Activated T-cell treated with anti-CD3 and anti-CD28 coated beads, Interleukin-2, amount 50 U/mL, for 72 hours (primary cell): ENCODE measurements at places on chromosomes 3 and 15. TPM values are rescaled to one million over a fixed set of nuclear protein-coding genes. Genes with fewer than 3 reads are reported as not detected.
A peak's percentile ranks its signal among the peaks of the same experiment; 100 is the strongest.

- no peak for DNase-seq
Measured at GRCh38 chr3:54649551-54649950, 278.3 kb downstream of the LRTM1 start.

DNA sequence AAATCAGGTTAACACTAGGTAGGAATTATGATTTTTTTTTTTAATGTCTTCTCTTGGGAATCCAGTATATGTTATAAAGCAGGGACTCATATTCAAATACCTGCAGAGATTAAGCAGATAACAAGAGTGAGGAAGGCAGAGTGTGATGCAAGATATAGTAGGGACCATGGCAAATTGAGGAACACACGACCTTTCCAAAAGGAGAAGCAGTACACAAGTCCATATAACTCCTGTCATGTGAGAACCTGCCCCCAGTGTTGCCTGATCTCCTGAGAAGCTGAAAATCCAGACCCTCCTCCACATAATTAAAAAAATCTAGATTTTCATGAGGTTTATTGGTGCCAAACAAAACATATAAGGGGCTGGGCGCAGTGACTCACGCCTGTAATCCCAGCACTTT lies 3.6 kb downstream of the RFC4 start:
- no peak for DNase-seq

GRCh38 chr15:98018761-98019351 lies 58.4 kb downstream of the ARRDC4 start:
- DNase-seq: no peak

GRCh38 chr3:24498391-24498790 lies 3.7 kb upstream of the THRB start:
- DNase-seq: peak; percentile 36

DNA sequence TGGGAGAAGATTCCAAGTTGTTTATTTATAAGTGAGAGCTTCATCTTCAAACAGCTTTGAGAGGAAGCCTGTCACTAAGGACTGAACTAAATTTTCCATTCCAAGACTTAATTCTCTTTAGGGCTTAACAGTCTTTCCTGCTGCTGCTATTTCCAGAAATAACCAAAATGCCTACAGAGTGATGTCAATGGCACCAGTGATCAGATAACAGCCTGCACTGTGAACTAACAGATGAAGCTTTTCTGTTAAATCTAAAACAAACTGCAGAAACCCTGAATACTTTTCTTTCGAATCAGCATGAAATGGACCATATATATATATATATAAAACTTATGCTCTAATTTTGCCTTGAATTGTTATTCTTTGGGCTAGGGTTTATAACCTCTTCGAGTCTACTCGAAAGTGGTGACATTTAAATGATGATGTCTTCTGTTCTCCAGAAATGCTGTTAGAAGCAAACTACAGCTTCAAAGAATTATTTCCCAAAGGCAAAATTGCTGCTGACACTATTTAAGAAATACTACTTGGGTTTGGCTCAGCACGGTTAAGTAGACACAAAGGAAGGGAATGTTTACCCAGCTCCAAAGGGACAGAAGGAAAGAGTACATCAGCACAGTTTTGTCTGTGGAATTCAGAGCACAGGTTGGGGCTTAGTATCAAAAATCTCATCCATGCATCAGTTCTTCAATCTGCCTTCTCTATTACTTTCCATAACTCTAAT lies 238.5 kb upstream of the LRRN1 start:
- DNase-seq: no peak

GRCh38 chr3:184157206-184157605 lies 2.0 kb downstream of the DVL3 start:
- DNase-seq: no peak

DNA sequence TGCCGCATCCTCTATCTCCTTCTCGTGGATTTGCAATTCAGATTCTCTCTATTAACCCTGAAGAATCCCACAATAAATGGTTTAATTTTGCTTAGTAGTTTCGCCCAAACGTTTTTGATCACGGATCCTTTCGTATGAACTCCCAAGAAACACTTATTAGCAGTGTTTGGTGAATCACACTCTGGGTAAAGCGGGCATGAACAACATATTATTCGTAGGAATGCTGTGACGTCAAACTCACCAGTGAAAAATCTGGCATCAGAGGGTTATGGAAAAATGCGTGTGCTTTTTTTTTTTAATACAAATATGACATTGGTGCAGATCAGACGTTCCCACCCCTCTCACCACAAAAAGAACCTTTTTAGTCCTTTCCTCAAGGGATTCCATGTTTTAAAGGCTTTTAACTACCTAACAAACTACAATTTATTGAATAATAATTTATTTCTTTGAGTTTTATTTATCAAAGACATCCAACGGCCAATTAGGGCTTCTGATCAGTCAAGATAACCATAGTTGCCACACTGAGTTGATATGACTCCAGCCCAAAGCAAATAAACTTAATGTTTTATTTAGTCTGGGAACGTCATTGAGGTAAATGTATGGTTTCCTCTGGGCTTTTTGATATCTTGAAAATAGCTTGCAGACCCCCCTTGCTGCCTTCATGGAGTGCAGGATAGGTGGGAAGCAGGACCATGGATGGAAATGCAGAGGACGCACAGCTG lies 45.5 kb upstream of the CGNL1 start:
- no peak for DNase-seq

GRCh38 chr3:5520237-5520636 lies 332.7 kb downstream of the EDEM1 start:
- no peak for DNase-seq

DNA sequence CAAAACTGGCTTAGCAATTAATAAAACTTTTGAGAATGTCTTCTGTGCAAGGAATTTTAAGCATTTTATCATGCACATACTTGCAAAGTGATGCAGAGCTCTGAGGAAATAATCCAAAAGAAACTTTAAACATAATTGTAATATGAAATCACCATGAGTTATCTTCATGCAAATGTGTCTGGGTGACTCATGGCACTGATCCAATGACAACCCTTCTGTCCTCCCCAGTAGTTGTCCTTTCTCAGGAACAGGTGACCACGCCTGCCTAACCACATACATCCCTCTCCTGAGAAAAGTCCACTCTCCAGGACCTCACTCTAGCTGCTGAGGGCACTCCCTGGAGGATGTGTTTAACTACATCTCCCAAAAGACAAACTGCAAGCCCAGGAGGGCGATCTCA lies 530.6 kb upstream of the IL12A start:
- DNase-seq: no peak

GRCh38 chr3:140920029-140920428 lies 21.6 kb upstream of the SLC25A36 start:
- no peak for DNase-seq

DNA sequence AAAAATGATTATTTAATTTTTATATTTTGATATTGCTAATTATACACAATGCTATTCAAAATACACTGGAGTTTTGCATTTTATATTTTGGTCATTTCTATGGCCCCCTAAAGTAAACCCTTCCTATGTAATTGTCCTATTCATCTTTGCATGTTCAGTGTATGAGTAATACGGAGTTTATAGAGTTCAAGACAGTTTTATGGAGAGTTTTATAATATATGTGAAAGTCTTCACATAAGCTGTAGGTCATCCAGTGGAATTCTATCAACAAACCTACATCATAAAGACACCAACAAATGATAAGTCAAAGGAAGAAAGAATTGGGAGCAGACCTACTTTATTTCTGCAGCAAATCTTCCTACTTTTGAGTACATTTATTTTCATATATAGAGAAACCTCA lies 1200.4 kb upstream of the EPHA6 start:
- no peak for DNase-seq

ASB14 gene
- total RNA-seq: not detected

DNA sequence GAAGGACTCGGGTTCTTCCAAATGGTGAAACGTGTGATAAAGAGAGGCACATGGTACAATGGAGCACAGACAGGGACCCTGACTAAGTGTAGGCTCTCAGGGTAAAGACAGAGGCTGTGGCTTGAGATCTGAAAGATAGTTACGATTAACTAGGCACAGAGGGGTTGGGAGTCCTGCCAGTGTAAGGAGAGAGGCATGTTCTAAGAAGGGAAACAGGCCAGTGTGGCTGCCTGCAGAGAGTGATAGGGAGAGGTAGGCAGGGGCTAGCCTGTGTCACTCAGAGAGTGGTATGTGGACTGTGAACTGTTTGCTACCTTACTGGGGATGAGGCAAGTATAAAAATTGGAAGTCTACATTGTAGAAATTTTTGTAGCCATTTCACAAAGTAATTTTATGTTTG lies 109.5 kb downstream of the PEX5L start:
- no peak for DNase-seq

GADL1 gene
- not detected for total RNA-seq

DNA sequence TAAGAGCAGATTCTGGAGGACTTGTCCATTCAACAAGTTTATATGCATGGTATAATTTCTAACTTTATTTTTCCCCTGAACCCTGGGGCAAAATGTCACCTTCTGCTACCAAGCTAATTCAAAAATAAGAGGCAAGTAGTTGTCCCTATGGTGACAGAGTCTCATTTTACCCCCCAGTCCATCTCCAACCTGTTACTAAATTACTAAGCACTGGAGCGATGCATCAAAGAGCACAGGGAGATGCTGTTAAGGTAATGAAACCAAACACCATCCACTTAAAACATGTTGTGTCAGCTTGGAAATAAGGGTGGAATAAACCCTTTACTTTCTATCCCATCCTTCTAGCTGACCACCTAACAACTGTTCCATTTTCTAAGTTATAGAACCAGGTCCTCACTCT lies 417.4 kb upstream of the ATP11B start:
- no peak for DNase-seq

DNA sequence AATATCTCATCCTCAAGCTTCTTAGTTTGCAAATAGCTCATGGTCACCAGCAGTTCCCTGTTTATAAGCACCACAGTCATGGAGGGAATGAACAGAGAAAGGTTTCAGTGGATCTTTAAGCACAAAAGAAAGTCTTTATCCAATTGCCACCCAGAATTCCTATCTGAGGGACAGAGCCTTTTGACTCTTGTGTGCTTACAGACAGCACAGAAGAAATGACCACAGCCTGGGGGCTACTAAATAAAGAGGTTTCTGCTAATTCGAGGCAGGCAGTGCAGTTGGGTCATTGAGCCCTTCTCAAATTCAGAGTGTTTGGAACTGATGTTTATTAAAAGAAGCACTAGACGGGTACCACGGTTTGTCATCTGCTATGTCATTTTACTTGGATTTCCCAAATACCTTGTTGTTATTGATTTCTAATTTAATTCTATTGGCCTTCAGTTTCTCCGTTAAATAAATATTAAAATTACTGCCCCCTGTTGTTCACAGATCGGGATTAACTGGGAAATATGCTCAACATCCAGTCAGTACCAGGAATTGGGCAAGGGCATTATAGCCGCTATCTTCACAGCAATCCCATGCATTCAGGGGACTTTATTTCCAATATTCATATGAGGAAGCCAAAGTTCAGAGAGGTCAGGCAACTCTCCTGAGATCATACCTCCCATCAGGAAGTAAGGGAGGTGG lies 3.6 kb downstream of the PRICKLE2 start:
- DNase-seq: no peak

DNA sequence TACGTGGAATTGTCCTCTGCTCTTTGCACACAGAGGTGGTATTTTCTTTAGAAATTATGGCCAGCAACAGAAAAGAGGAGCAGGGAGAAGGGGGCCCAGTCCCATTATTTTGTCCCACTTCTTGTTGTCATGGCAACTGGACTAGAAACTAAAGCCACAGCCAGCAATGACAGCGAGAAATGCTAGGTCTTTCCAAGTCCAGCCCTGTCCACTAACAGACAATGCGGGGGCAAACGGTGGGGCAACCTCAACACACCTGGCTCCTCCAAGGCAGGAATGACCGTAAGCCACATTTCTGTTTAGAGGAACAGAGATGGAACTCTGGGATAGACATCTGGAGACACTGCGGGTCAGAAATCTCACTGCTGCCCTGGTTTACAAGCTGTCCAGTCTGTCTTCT lies 107.3 kb downstream of the RFTN1 start:
- no peak for DNase-seq

DUOXA2 gene
- not detected for total RNA-seq
